ENCODE measurements at places on chromosomes 1 and 21.

- no peak for DNase-seq
Observed at GRCh38 chr1:106620521-106620954, 435.9 kb upstream of the PRMT6 start.

DNA sequence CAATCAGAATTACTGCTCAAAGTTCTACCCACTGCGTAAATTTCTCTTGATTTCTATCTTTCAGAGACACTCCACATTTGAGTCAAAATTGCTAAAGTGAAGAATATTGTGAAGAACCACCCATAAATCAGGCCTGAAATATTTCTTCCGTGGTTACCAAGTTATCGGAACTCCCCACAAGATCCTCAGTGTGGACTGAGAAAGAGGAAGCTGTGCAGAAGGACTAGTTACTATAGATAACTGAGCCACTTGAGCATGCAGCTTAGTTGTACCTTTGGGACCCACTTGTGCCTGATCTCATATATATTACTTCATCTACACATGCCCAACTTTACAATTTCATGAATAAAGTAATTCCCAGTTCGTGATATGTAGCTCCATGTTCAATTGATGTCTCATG is 18.4 kb downstream of the RWDD3 start:
- no peak for DNase-seq

GRCh38 chr1:82110366-82111254 is 309.9 kb downstream of the ADGRL2 start:
- DNase-seq = no peak

DNA sequence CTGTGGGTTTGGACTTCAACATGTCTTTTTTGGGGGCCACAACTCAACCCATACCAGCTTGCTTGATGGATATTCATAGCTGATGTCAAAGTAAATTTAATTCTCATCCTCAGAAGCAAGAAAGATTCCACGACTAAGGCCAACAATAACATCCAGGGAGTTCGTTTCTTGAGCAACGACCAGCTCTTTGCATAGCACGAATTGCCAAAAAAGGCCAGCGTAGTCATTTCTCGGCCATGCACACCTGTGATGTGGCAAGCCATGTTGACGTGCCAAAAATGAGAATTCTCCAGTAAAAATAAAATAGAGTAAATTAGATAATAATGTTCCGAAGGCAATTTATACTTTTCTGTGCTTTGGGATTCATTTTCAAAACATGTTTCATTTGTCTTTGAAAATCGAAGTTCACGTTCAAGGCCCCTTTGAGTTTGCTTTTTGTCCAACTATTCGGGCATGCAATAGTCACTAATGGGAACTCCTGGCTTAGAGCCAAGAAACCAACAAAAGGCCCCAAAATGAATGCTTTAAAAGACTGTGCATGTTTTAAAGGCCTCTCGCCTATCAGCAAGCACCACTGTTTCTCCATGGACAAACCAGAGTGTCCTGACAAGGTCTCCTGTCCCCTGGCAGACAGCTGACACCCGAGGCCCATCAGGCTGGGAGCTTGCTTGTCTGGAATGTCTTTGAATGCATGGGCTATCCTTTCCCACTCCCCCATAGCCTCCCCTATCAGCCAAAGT is 14.4 kb upstream of the IGSF5 start:
- DNase-seq = no peak

DNA sequence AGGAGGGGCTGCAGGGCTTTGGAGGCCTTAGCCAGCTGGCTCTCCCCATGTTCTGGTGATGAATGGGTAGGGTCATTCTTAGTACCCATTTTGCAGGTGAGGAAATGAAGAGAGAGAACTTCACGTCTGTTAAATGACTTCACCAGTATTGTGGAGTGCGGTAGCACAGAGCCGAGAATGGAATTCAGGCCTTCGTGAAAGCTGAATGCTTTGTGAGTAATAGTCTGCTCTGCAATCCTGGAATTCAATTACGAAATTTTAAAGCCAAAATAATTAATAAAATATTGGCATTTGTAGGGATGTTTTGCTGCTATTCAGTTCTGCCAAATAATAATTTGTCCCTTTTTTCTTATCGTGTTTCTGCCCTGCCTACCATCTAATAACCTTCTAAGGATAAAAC is 197.7 kb downstream of the GREM2 start:
- no peak for DNase-seq

DNA sequence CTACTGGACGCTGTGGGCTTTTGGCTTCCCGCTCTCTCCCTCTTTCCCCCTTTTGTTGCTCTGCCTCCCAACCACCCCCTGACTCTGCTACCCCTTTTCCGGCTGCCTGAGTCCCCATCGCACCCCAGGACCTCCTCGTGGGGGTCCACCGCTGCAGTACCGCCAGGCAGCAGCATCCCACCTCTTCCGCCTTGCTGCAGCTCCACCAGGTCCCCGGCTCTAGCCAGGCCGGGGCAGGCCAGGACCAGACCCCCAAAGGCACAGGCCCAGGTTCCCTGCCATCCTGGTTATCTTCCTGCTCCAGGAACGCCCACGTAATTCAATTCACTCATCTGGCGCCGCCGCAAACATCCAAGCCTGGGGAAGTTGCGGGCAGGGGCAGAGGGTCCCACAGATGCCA is 139.8 kb downstream of the LIPI start:
- no peak for DNase-seq

GRCh38 chr1:95889400-95889799 is 655.4 kb downstream of the RWDD3 start:
- DNase-seq = no peak

GRCh38 chr21:43292041-43292865 is 123.4 kb downstream of the CRYAA start:
- no peak for DNase-seq

DNA sequence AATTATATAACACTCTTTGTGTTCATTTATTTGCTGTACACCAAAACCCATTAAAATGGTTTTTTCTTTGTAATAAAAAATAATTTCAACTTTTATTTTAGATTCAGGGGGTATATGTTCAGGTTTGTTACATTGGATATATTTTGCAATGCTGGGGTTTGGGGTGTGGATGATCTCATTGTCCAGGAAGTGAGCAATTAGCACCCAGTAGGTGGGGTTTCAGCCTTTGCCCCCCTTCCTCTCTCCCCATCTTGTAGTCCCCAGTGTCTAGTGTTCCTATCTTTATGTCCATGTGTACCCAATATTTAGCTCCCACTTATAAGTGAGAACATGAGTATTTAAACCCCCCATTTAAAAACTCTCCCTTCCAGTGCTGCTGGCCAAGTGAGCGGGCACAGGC is 184.6 kb downstream of the RHOU start:
- no peak for DNase-seq

- DNase-seq = no peak
Observed at GRCh38 chr1:199784138-199784895, 243.2 kb upstream of the NR5A2 start.

DNA sequence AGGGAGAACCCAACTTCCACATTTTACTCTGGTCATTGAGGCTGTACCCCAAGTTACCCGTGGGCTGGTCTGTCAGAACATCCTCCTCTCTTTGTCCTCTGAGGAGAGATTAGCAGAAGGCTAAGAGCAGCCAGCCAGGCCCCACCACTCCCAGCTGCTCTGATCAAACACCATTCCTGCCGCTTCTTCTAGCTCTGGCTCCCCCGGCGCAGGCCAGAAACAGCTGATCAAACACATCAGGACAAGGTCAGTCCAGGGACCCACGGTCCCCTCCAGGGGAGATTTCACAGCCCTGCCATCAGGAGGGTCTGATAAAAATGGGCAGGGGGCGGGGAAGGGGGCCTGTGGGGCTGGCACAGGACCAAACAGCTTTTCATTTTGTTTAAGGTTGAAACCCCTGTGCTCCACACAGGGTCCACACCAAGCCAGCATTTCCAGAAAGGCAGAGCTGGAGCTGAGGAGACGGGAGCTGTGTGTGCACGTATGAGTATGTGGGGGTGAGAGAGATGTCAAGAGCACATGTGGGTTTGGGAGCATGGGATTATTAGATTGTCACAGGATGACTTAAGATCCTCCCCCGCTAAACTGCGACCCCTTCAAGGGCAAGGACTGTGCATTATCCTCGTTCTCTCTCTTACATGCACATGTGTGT is 29.9 kb upstream of the EPHA8 start:
- DNase-seq = no peak
